Calu3 (cell line): ENCODE measurements at places on chromosomes 4 and X. TPM values are rescaled to one million over a fixed set of nuclear protein-coding genes. Genes with fewer than 3 reads are reported as not detected.

DNA sequence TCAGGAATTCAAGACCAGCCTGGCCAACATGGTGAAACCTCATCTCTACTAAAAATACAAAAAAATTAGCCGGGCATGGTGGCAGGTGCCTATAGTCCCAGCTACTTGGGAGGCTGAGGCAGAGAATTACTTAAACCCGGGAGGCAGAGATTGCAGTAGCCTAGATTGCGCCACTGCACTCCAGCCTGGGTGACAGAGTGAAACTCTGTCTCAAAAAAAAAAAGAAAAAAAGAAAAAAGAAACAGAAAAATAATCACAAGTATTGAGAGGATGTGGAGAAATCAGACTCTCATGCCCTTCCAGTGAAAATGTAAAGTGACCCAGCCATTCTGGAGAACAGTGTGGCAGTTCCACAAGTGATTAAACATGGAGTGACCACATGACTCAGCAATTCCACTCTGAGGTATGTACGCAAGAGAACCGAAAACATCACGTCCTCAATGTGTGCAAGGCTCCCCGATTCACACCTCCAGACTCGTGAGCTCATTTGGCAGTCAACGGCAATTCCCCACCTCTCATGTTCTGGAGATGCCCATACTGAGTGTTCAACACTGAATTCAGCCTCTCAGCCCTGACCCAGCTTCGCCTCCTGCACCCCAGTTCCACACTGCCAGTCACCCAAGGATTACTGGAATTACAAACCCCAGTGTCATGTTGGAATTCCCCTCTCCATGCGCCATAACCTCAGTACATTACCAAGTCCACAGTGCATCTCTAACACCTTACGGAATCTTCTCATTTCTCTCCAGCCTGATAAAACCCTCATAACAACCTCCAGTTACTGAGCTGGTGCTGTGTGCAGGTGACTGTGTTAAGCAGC lies 21.1 kb downstream of the ACOX3 start:
- no peak for DNase-seq

GRCh38 chrX:16012250-16012649 lies 111.1 kb upstream of the GRPR start:
- DNase-seq: no peak

DNA sequence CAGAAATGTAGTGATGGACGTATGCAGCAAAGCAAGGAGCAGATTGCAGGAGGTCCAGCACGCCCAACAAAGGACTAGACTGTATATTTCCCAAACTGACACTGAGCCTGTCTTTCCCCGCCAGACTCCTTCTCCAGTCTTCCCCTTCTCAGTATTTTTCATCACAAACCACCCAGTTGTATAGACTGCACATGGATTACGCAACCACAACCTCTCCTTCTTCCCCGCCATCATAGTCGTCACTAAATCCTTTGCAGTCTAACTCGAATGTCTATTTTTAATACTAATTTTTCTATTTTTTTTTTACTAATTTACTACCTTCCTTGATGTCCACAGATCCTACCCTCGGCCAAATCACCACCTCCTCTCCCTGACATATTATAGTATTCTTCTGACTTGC lies 105.4 kb downstream of the MTNR1A start:
- DNase-seq: no peak

PPM1K gene
- total RNA-seq: 15.3 and 29.3 TPM in 2 replicates

LNX1 gene
- 4.2 and 4.3 TPM in 2 replicates for total RNA-seq

DNA sequence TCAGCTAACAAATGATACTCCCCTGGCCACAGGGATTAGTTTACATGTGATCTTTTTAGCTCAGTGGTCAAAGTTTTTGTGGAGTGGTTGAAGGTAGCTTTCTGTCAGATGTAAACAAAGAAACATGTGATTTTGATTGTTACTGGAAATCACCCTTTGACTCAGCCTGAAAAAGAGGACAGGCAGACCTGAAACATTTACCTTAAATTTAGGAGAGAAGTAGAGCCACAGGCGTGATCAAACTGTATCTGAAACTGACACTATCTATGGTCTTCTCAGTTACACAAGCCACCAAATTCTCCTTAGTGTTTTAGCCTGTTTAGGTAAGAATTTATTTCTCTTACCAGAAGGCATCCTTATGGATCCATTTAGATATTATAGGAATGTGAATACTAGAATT lies 136.7 kb downstream of the CBLL2 start:
- no peak for DNase-seq

DNA sequence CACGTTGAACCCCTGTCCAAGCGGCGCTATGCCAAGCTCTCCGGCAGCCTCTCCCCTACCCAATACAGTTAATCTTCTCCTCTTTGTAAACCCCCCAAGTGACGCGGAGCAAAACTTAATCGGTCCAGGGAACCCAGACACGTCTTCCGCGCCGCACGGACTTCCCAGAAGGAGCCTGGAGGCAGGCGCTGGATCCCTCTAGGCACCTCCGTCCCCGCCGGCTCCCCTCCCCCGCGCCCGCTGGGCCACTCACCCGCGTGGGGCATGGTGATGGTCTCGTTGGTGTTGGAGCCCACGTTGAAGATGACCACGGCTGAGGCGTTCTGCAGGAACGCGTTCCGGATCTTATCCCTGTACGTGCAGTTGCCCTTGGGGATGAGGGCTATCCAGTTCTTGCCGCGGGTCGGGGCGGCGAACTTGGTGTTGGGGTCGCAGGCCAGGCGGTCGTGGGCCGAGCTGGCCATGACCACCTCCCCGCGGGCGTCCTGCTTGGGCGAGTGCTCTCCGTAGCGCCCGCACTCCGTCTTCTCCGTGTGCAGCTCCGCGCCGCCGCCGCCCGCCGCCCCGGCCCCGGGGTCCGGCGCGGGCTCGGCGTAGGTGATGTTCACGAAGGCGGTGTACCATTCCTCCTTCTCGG lies 1.1 kb downstream of the RNF150 start:
- no peak for DNase-seq

- DNase-seq: no peak
These were observed 124.4 kb downstream of the CHRDL1 start for GRCh38 chrX:110671068-110671803.

DNA sequence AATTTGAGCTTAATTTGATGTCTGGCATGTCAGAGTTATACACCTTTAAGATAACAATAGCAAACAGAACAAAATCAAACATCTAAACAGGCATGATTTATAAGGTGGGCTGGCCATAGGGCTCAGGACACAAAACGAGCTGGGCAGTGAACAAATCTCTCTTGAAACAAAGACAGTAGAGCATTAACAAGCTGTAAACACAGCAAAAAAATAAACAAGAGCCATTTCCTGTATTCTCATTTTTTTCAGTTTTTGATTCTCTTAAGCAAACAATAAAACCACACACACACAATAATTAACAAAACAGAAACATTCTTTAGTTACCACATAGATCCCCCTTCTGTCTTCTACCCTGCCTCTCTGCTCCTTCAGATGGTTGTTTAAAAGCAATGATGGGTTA lies 68.3 kb upstream of the TMEM150C start:
- no peak for DNase-seq

STK26 gene
- 32.5 and 38.5 TPM in 2 replicates for total RNA-seq

DNA sequence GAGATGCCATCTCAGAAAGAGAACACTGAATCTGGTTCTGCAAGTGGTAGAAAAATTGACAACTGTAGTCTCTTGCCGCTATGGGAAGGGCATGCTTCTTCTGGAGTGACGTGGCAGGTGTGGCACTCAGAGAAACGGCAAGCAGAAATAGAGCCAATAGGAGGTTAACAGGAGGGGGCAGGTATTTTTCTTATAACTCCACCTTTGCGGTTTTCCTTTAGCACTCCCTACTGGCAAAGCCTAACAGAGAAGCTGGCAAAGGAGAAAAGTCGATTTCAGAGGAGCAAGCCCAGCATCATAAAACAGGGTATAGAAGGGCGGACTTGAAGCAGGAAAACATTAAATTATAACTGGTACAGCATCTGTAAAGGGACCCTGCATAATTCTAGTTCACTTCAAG lies 1382.2 kb downstream of the PCDH18 start:
- no peak for DNase-seq

DNA sequence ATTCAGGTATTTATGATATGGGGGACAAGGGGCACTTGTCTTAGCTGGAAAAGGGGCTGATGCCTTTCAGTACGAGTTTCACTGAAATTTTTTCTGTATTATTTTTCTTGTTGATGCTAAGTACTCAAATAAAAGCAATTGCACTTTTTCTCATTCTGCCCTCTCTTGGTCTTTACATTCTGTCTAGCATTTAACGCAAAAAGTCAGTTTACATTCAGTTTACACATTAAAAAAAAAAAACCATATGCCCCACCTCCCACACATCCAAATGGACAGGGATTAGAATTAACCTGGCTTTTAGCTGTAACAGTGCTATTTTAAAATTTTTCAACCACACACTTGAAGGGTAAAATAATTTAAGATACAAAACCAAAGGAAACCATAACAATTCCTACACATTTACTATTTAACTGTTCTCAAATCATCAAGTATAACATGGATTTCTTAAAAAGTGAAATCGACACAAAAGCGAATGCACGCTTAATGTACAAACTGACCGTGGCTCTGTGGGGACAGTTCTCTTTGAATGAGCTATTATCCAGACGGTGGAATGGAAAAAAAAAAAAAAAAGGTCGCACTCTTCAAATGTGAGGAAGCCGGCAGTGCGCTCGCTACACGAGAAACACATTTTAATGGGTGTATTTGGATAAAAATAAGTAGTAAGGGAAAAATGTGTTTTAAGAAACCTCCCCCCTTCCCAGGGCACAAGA lies 1.4 kb downstream of the AMMECR1 start:
- DNase-seq: no peak

- DNase-seq: no peak
These were observed 23.5 kb upstream of the CEP135 start for GRCh38 chr4:55925241-55925640.

DNA sequence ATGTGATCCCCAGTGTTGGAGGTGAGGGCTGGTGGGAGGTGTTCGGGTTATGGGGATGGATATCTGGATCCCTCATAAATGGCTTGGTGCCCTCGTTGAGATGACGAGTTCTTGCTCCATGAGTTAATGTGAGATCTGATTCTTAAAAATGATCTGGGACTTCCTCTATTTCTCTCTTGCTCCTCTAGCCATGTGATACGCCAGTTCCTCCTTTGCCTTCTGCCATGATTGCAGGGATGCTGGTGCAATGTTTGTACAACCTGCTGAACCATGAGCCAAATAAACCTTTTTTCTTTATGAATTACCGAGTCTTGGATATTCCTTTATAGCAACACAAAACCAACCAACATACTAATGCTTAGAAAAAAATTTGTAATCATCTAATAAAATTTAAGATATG lies 56.6 kb downstream of the STAP1 start:
- no peak for DNase-seq

GRCh38 chr4:168409089-168409801 lies 71.0 kb downstream of the DDX60L start:
- DNase-seq: no peak

DNA sequence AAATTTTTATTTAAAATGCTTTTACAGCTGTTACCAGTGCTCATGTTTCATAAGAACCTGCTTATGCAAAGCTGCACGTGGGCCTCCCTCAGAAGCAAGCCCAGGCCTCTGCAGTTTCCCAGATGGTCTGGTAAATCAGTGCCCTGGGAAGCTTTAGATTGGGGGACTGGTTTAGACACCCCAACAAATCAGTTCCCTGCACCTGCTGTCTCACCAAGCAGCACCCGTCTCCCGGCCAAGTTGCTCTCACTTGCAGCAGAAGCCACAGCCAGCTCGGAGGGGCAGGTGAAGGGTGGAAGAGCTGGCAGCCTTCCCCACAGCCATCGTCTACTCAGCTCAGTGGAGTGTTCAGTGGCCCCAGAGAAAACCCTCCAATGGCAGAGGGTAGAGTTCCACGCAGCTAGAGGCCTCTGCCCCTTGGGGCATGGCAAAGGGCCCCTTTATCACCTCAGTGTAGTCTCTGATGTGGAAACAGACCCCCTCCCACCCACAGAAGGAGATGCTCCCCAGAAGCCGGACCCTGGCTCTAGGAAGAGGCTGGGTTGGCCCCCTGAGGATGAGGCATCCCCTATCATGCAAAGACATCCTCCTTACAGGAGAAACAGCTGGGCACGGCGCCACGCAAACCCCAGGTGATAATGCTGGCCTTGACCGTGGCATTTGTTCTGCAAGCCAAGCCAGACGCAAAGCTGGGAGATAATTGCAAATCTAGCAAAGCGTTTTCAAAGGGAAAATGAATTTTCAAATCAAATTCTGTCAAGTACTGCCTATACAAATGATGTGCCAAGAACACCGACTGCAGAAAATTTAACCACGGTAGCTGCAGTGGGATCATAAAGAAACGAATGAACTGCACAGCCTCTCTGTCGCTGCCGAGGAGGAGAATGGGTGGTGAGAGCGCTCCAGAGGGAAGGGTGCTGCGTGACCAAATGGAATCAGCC lies 51.9 kb downstream of the ZFYVE28 start:
- no peak for DNase-seq

DNA sequence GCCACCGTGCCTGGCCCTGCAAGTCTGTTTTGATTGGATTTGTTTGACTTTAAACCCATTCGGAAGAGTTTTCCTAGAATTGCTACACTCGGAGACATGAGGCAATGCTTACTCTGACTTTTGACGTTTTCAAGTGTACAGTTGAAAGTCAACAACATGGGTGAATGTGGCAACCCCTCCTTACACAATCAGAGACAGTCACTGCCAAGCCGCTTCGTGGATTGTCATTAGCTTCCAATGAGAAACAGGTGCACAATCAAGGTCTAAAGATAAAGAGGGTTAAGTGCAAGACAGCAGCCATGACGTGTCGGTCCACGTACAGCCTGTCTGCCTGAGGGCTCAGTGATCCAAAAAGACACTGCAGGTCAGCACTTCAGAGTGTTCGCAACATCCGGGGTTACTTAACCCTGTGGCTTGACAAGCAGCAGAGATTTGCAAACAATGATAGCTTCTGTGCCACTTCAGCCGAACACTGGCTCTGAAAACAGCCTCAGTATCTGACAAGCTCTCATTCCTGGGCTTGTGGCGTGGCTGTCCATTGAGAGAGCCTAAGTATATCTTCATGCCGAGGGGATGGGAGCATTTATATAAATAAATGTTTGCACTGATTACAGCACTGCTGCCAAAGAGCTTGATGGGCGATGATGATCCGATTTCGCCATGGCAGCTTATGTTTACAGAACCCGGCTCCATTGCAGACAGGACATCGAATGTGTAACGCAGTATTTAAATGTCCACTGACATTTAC lies 180.0 kb downstream of the DHRSX start:
- no peak for DNase-seq

DNA sequence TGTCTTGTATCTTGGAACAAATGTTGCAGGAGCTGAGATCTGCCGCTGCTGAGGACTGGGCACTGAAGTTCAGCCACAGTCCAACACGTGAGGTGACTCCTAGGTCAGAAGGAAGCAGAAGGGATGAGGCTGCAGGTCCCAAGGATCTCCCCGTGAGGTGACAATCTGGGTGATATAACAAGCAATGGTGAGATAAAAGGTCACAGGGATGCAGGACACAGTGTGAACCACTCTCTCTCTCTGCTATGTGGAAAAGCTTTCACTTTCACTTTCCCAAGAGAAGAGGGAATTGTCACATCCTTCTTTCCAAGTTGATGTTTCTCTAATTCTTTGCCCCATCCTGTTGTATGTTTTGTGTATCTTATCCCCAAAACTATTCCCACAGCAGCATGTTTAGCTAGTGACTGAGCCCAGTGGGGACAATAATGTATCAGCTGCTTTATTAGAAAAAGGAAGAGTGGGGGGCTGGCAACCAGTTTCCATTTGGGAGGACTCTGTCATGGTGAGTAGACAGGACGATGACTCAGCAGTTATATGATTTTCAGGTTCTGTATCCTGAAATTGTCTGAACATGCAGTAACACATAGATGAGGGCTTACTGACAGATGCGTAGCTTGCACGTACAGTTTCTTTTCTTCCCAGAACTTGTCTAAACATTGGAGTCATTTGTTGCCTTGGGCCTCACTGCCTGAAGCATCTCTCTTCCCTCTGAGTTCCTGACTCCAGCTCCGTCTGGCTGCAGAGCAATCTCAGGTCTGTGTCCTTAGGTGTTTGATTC lies 1415.8 kb upstream of the TENM3 start:
- DNase-seq: no peak
